ENCODE measurements at places on chromosomes 5 and 9. TPM values are rescaled to one million over a fixed set of nuclear protein-coding genes. Genes with fewer than 3 reads are reported as not detected.

GRCh38 chr5:59246882-59247281 is 646.6 kb downstream of the PDE4D start:
- no peak for DNase-seq

GRCh38 chr9:69463497-69464068 is 138.6 kb downstream of the ENTREP1 start:
- DNase-seq = peak; percentile 4

- no peak for DNase-seq
Observed at GRCh38 chr5:763397-763796, 21.1 kb downstream of the ZDHHC11B start.

- DNase-seq = no peak
Observed at GRCh38 chr9:135887021-135887507, 20.3 kb downstream of the CAMSAP1 start.

DNA sequence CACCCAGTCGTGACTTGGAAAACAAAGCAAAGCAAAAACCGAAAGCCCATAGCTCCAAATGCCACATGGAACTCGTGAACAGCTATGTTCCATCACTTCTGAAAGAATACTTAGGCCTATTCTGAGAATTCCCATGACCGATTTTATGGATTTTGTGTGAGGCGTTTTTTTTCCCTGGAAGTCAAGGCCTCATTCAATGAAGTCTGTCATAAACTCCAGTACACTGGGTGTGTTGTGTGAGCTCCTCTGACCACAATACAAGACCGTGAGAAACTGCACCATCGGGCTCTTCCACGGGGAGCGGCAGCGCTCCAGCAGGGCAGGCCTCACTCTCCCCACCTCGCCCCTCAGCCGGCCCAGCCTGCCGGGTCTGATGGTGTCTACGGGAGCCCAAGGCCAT is 209.5 kb downstream of the FANCC start:
- no peak for DNase-seq

- no peak for DNase-seq
Observed at GRCh38 chr9:78680196-78680595, 383.3 kb downstream of the PSAT1 start.

- no peak for DNase-seq
Observed at GRCh38 chr5:95884511-95884910, 62.0 kb upstream of the GLRX start.

DNA sequence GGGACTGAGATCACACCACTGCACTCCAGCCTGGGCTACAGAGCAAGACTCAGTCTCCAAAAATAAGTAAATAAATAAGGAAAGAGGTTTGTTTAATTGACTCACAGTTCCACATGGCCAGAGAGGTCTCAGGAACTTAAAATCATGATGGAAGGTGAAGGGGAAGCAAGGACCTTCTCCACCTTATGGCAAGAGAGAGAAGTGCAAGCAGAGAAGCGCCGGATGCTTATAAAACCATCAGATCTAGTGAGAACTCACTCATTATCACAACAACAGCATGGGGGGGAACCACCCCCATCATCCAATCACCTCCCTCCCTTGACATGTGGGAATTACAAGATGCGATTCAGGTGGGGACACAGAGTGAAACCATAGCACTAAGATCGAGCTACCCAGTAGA is 22.8 kb upstream of the RGMB start:
- DNase-seq = peak; percentile 16

DNA sequence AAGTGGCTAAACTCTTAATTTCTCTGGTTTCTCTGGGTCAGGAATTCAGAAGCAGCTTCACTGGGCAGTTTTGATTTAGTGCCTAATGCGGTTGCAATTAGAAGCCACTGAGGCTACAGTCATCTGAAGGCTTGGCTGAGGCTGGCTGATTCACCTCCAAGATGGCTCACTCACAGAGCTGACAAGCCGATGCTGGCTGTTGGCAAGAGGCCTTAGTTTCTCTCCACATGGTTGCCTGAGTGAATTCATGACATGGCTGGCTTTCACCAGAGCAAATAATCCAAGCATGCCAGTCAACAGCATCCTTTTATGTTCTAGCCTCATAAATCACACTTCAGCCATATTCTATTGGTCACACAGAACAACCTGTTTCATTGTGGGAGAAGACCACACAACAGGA is 2.8 kb upstream of the CDK7 start:
- DNase-seq = no peak

DNA sequence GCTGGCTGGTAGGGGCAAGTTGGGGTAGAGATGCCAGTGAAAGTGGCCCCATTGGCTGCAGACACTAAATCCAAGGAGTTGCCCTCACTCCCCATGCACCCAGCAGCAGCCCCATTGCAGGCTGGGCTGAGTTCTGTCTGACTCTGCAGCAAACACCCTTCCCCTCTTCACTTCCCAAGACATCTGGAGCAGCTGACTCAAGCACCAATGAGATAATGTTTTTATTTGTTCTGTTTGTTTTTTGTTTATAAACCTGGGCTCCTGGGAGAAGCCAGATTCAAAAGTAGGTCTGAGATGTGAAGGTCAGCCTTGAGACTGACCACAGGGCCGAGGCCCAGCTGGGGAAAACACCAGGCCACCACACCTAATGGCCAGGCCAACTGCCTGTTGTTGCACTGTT is 545.9 kb upstream of the KLF4 start:
- no peak for DNase-seq

- peak; percentile 69 for DNase-seq
Observed at GRCh38 chr5:72463449-72464052, 43.7 kb downstream of the ZNF366 start.

DNA sequence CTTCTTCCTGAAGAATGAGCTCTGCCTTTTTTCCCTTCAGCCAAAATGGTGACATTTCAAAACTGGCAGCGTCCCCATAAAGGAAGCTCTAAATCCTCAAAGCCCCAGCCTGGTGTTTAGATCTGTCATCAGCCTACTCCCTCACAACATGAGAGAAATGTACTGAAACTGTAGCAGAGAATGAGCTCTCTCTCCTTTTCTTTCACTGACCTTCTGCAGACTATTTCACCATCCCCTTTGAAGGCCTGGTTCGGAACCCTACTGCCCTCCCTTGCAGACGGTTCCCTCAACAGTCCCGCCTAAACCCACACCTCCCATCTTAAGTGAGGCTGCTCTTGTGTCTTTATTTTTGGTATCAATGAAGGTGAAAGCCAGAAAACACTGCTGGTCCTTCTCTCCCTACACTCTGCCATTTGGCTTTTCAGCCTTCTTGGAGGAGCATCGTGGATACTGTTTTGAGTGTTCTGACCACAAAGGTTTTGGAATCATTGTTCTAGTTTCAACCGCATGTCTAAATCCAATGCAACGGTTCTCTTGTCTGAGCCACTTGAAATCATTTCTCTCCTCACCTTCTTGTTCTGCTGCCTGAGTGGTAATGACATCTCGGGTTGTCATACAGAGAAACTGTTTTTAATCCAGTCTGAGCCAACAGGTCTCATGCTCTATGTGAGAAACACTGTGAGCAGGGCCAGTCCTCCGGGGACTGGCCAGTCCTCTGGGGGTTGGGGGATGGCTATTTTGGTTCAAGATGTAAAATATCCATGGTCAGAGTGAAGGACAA is 39.0 kb downstream of the ITK start:
- DNase-seq = no peak

GRCh38 chr5:177134697-177135225 is 1.2 kb downstream of the NSD1 start:
- DNase-seq = no peak

- no peak for DNase-seq
Observed at GRCh38 chr5:14582797-14583137, 1.2 kb downstream of the OTULINL start.

PCDHB7 gene
- total RNA-seq = 0.48 TPM

STPG3 gene
- total RNA-seq = not detected

PCDHGA9 gene
- total RNA-seq = 3.9 TPM
